Eye (tissue), 1 donor: ENCODE measurements at places on chromosomes 6 and 20.

DNA sequence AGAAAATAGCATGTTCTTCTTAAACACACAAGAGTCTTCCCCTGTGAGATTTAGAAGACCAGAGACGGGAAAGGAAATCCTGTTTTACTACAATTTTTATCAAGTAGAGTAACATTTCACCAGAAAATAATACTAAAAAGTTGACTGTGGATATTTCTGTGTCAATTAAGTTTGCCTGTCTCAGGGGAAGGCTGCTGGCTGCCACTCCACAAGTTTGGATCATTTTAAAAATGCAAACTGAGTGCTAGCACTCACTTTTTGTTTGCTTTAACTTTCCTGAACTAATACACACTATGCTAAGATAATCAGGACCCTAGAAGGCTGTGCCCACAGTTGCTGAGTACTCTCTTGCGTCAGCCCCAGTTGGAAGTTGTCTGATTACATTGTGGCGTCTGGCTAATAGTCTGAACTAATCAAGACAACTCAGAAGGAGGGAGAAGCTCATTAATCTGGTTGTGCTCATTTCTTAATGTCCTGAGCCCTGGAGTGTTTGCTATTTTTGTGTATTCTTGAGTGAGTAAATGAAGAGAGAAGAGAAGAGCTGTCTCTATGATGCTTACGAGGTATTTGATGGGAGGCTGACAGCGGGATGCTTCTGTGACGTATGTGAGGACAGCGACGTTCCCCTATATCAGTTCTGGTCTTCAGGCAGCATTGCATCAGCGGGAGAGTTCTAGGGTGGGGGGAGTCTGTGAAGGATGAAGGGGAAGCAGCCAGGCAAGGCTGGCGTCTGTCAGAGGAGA, 664.2 kb downstream of the QKI start:
- peak; percentile 63 for DNase-seq

- DNase-seq = peak; percentile 53
Observed at GRCh38 chr6:53673162-53673727, 7.7 kb upstream of the KLHL31 start.

GRCh38 chr6:155234687-155235086, 29.1 kb upstream of the CLDN20 start:
- no peak for DNase-seq

DNA sequence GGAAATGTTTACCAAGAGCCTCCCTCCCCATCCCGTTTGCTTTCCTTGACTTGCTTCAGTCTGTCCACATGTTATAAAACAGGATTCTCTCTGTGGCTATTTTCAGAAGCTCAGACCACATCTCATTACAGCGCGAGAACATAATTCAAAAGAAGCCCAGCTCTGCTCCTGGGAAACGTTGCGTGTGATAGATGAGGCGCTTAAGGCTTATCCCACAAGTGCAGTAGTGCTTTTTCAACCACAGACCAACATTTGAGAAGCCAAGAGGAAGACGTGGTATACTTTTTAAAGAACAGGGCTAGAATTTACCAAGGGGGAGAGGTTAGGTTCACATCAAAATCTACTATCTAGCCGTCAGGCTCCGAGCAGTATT, 239.5 kb downstream of the SLC24A3 start:
- no peak for DNase-seq

DNA sequence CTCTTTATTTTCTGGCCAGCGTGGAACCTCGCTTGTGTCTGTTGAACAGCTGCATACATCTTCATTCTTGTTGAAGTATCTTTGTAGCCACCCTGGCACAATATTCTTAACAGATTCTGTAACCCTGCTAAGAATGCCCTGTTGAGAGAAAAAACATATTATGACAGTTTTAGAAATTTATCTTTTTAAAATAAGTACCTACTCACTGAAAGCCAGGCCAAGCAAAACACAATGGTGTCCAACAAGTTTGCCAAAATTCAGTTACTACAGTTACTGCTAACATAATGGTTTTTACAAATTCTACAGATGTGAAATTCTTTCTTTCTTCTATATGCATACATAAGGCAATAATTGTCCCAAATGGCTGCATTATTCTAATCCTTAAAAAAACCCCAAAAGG, 18.2 kb downstream of the NUP153 start:
- DNase-seq = no peak

GRCh38 chr20:63652192-63652980, 838 bp downstream of the STMN3 start:
- DNase-seq = peak; percentile 67

DNA sequence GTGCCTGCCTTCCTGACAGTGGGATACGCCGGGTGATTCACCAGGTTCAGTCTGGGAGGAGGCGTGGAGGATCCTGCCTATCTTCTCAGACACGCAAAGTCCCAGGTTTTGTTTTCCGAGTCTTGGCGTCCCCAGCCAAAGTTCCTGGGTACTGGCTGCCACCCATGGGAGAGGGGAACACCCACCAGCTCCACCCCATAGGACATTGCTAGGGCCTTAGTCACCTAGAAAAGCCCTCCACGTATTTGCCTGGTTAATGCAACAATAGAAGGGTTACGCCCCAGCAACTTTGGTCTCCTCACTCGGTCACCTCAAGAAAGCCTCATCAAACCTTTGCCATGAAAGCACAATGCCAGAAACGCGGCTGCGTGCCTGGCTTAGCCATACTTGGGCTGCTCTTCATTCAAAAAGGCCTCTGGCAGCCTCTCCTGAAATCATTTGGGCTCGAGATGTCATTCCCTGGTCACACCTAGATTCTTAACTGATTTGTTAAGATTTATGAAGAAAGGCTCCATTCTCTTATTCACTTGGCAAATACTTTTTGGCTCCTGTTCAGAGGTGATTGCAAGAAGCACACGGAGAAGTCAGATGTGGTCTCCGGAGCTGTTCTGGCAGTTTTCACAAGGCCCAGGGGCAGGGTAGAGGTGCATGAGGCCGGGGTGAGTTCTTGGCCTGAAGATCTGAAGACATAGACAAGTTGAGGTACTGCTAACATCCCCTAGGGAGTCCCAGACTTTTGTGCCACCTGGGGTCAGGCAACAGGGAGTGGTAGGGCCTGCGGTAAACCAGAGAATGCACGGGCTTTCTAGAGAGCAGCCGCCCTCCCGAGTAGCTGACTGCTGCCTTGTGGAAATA, 35.5 kb upstream of the ZNF133 start:
- DNase-seq = no peak

DNA sequence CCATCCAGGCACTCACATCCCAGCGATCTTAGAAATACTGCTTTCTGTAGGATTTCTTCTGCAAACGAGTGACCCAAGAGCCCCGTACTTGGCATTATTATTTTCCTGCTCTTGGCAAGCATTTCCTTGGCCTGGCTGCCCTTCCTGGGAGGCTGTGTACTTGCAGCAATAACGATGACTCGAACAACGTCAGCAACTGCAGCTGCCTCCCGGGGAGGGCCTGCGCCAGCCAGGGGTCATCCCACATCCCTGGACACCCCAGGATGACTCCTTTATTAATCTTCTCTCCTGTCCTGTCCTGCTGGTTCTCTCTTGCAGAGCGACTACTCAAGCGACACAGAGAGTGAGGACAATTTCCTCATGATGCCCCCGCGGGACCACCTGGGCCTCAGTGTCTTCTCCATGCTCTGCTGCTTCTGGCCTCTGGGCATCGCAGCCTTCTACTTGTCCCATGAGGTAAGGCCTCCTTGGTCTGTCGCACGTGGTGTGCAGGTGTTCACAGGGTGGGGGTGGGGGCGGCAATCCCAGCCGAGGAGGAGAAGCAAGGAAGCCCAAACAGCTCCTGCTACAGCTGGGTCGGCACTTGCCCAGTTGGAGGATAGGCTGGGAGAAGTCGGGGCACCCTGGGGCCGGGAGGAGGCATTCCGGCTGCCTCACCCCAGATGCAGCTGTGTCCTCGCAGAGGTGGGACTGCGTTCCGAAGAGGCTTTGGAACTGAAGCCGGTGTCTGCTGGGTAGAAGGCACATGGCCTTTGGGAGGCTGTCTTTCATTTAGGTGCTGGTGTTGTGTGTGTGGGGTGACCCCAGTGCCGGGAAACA, 115.3 kb downstream of the SYNDIG1 start:
- no peak for DNase-seq

DNA sequence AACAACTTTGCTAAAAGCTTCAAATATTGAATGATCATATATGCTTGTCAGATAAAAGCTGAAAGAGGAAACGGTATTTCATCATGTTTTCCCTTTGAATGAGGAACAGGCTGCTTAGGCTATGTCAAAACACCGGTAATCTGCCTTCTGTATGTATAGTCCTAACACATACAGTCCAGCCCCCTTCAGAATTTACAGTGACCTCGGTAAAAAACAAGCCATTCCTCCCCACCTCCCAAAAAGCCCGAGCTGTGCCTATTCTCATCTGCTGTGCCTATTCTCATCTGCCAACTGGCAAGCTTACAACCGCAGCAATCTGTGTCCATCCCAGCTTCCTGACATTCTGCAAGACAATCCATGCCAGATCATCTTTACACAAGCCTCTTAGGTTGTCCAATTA, 26.8 kb upstream of the UBE2J1 start:
- DNase-seq = no peak

DNA sequence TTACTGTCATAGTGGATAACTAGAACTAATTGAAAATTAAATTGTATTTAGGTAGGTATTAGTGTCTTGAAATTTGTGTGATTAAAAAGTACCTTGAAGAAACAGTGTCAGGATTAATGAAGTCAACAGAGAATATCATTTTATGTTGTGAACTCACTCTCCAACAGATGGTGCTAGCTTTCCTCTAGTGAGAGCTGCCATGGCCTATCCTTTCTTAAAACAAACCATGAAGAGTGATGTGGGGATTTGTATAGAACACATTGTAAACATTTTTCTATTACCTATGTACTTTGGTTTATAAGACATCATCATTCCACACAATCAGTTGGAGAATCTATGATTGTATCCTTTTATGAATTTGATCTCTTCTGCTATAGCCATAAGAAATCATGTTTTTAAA, 4.8 kb upstream of the SRSF12 start:
- DNase-seq = peak; percentile 55

DNA sequence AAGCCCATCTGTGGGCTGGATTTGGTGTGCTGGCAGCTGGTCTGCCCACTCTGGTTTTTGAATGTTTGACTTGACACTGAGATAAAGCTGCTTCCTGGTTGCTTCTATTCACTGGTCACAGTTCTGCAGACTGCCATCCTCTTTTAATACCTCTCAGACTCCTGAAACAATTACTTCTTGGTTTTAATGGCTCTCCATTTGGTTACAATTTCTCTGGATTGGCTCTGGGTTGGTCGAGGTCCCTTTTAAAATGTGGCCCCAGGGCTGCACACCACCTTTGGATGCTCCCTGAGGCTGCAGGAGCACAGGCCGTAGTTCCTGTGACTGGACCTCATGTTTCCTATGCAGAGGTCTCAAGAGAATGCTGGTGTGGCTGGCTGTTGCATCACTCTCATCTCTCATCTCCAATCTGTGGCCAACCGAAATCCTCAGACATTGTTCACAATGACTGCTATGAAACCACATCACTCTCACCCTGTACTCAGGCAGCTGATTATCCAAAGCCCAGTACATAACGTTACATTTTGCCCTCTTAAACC, 98.5 kb downstream of the INSM1 start:
- no peak for DNase-seq

- DNase-seq = peak; percentile 79
Observed at GRCh38 chr6:68575765-68576439, 59.2 kb upstream of the ADGRB3 start.

GRCh38 chr6:11770546-11771466, 7.8 kb downstream of the ADTRP start:
- DNase-seq = peak; percentile 56

GRCh38 chr6:28860581-28860980, 63.2 kb downstream of the TRIM27 start:
- DNase-seq = no peak

GRCh38 chr6:128131566-128131965, 230.7 kb upstream of the THEMIS start:
- DNase-seq = no peak

- DNase-seq = no peak
Observed at GRCh38 chr6:34597605-34598353, 41.6 kb upstream of the SPDEF start.

DNA sequence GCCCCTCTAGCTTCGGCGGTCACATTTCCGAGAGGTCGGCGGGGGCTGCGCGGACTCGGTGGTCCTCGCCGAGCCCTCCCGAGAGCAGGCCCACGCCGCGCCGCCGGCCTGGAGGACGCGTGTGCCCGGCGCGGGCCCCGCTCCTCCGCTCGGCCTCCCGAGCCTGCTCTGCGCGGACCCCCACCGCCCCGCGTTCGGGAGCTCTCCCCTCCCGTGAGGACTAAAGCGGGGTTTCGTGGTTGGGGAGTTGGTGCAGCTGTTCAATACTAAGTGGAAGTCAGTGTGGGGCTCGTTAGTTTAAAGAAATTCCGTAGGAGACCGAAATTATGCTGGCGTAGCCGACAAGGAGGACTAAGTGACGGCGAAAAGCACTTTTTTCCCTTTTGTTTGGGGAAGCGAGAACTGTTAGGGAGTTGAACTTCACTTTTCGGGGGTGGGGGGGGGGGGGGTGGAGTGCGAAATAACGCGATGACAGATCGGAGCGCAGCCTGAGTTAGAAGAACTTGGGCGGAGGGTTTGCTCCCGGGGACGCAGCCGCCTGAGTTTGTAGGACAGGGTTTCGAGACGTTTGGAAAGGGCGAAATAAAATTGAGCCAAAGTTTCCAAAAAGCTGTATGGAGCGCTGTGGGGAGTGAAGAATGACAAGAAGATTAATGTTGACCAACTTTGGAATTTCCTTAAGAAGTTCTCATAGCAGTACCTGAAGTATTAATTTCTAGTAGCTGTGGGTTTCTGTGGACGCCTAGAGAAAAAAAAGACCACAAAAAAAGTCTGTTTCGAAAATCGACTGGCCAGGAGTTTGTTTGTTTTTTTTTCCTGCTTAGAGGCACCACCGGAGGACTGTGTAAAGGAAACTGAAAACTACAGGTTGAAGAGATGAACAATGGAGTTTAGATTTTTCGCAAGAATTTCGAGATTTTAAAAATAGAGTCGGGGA, 1.4 kb downstream of the QKI start:
- DNase-seq = peak; percentile 84

GRCh38 chr6:163641706-163642105, 227.2 kb downstream of the QKI start:
- no peak for DNase-seq

DNA sequence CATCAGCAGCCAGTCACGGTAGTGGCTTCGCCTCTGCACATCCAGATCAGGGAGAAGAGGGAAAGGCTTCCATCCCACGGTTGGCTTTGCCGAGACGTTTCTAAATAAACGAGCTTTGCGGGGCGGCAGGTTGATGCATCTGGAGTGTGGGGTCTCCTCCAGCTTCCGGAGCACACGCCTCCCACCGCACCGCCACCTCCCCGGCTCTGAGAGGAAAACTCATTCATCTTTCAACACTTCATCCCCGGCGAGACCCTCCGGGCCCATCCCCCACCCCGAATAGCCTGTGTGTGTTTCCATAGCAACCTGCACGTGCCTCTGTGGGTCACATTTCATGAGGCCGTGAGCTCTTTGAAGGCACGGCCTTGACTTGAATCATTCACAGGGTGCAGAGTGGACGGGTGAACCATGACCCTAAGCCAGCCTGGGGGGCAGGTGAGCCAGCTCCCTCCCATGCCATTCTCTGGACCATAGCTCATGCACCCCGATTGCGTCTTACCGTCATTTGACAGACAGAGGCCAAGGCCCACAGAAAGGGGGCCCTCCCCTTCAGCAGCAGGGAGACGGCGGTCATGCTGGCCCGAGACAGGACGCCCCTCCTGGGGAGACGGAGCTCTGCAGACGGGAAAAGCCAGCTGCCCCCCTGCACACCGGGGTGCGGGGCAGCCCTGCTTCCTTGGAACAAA, 16.2 kb upstream of the CHRNA4 start:
- peak; percentile 96 for DNase-seq
